ENCODE measurements at places on chromosomes 7 and 10.

DNA sequence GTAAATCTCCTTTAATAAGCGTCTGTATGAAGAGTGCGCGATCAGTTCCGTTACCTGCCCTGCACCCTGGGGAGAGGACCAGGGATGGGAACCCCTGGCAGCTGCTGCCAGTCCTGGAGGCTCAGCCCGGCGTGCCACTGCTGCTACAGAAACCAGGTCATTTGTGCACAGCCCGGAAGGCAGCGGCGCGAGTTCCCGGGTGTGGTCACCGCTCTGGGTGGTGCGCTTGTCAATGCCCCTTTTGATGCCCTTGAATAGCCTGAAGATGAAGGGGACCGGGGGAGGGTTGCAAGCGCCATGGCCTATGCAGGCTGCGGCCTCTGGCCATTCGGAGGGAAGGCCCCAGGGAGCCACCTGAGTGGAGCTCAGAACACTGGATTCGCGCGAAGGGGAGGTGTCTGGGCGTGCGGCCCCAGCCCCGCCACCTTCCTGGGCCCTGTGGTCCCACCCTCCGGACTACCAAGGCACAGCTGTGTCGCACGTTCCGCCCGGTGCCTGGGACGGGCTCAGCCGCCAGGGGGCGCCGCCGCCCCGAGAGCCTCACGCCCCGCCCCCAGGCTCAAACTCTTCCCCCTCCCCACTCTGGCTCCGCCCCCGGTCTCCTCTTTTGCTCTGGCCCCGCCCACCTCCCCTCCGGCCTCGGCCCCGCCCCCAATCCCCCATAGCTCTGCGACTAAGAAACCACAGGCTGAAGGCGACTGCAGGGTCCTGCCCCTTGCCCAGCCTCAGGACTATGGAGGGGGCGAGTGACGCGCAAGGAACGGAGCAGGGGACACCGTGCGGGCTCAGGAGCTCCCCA lies 16.5 kb downstream of the AP5Z1 start:
- peak overlapping the region; percentile 7 for H3K4me3 ChIP-seq
- no peaks in the 10 kb centered on the region for H3K27me3 ChIP-seq

DNA sequence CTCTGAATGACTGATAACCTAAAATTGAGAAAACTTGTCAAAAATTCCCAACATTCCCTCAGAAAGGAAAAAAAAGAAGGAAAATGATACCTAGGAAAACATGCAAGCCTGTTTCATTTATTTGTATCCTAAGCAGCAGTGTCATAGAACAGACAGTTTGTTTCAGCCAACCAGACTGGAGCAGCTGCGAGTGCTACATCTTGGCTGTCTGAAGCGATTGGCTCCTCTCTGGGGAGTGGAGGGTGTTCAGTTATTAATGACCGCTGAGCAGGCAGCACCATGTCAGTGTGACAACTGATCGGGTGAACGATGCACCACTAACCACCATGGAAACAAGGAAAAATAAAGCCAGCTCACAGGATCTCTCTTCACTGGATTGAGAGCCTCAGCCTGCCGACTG lies at the start of gene LRRN3:
Gene LRRN3 (plus strand): TSS at position 282 of the 400 bp plus-strand sequence. CDS start 31,646 bp downstream, outside the sequence.
- H3K36me3 ChIP-seq: no peaks in the 10 kb centered on the region
- H3K4me1 ChIP-seq: peaks cover 38% of the 10 kb centered on the region
- H3K27ac ChIP-seq: no peak within 1 kb of the TSS
- H3K4me3 ChIP-seq: no peak within 1 kb of the TSS

GRCh38 chr7:138975343-138976104 lies 5.7 kb downstream of the KIAA1549 start:
- H3K36me3 ChIP-seq: no peaks in the 10 kb centered on the region
- H3K4me3 ChIP-seq: no peak overlapping the region
- DNase-seq: no peak
- no peak overlapping the region for H3K27ac ChIP-seq

- H3K4me3 ChIP-seq: no peak overlapping the region
- no peaks in the 10 kb centered on the region for H3K27me3 ChIP-seq
- no peak overlapping the region for H3K27ac ChIP-seq
- no peaks in the 10 kb centered on the region for H3K4me1 ChIP-seq
These were observed 60.0 kb upstream of the CYP2C18 start for GRCh38 chr10:94623572-94623971.

GRCh38 chr7:93992421-93993110 lies 11.6 kb downstream of the BET1 start:
- no peaks in the 10 kb centered on the region for H3K4me1 ChIP-seq
- no peak overlapping the region for H3K27ac ChIP-seq
- no peaks in the 10 kb centered on the region for H3K27me3 ChIP-seq
- H3K36me3 ChIP-seq: peaks cover 9% of the 10 kb centered on the region
- H3K4me3 ChIP-seq: no peak overlapping the region
